Mucosa of descending colon (tissue), 3 donors: ENCODE measurements at places on chromosomes 11 and 22. TPM values are rescaled to one million over a fixed set of nuclear protein-coding genes. Genes with fewer than 3 reads are reported as not detected.

DNA sequence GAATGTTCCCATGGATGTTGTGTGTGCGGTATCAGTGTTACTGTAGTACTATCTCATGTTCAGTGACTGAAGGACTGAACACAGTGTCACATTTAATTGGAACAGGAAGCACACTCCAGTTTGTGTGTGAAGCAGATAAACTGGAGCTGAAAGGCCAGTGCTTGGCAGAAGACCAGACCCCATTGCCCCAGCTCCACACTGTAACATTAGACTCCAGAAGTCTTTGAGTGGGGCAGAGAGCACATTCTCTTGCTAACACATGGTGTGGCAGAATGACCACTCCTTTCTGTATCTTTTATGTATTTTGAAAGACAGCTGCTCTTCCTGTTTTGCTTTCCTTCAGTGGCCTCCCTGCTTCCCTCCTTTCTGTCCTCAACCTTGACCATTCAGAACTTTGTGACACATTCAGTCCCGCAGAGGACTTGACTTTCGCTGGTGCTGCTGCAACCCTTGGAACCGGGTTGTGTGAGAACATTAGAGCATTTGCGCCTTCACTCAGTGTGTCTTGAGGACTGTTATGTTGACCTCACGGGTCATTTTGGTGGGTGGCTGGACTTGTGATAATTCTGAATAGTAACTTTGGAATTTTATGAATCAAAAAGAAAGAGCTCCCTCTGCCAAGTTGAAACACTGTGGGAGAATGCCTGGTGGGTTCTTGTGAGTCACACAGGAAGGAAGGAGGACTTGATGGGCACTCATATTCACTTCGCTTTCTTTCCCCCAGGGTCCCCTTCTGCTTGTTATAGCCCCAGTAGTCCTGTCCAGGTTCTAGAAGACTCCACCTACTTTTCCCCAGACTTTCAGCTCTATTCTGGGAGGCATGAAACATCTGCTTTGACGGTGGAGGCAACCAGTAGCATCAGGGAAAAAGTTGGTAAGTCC lies 26.4 kb downstream of the AMOTL1 start:
- DNase-seq = no peak

- peak; percentile 81 for DNase-seq
These were observed 81.0 kb downstream of the PRR5L start for GRCh38 chr11:36376888-36377758.

DNA sequence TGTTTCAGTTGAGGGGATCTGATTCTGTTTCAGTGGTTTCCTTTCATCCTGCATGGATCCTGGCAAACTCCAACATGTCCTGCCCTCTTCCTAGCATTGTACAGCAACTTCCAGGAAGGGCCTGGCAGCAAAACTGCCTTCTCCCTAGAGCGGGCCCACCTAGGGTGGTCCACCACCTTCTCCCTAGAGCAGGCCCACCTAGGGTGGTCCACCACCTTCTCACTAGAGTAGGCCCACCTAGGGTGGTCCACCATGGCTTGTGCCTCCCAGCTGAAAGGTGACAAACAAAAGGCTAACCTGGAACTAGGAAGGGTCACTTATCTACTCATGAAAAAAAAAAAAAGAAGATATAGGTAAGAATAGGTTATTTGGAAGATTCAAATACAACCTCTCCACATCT lies 92.2 kb downstream of the NTM start:
- DNase-seq = no peak

The SERPINH1 gene
- 87.0 TPM for total RNA-seq

- no peak for DNase-seq
These were observed 100.0 kb upstream of the ARHGAP20 start for GRCh38 chr11:110812086-110812733.

- peak; percentile 33 for DNase-seq
These were observed 203.5 kb upstream of the MTNR1B start for GRCh38 chr11:92765965-92766371.

GRCh38 chr11:62446091-62446490 lies 27.3 kb downstream of the SCGB1A1 start:
- peak; percentile 62 for DNase-seq

The KIRREL3 gene
- total RNA-seq = 0.23 TPM

- DNase-seq = no peak
These were observed 16.8 kb downstream of the APOL6 start for GRCh38 chr22:35664955-35665587.

The RFPL3 gene
- not detected for total RNA-seq

The SLC22A6 gene
- total RNA-seq = not detected

GRCh38 chr22:30878516-30879414 lies 89.8 kb downstream of the MORC2 start:
- no peak for DNase-seq

DNA sequence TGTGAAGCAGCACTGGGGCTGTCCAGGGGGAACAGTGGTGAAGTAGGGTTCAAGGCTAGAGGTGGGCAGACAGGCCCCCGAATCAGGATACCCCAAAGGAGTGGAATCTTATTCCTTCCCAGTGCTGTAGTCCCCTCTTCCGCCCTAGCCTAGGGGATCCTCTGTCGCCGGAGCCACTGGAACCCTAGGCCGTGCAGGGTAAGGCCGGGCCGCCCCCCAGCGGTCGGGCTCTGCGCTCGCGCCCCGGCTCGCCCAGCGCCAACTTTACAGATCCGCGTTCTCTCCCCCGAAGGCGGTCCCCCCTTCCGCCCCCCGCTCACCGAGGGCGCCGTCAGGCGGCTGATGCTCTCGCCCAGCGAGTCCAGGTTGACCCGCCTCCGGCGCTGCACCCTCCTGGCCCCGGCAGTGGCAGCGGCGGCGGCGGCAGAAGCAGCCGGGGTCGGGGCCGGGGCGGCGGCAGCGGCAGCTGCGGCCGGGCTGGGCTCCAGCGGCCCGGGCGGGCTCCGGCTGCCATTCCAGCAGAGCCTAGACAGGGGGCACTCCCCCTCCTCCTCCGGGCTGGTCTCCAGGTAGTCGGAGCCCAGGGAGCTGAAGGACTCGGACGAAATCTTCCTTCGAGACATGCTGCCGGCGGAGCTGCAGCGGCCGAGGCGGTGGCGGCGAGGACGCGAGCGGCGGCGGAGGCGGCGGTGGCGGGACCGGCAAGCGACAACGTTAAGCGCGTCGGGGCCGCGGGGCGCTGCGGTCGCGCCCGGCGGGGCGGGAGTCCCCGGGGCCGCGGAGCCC lies 650 bp downstream of the GUCY1A2 start:
- peak; percentile 45 for DNase-seq

- no peak for DNase-seq
These were observed 345.0 kb downstream of the TBC1D22A start for GRCh38 chr22:47107431-47107830.

The GAL3ST3 gene
- not detected for total RNA-seq

DNA sequence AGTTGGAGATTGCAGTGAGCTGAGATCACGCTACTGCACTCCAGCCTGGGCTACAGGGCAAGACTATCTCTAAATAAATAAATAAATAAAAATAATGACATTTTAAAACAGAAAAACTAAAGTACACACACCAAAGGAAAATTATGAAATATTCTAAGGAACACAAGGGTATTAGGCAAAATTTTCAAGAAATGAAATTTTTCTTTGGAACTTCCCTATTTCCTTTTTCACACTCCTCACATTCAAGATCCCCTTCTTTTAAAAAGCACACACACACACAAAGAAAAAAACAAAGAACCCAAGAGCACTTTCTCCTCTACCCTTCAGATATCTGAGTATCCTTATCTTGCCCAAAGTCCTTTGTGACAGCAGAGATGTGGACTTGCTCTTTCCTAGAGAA lies 92.8 kb downstream of the CCDC73 start:
- no peak for DNase-seq

GRCh38 chr11:64499261-64500004 lies 91.6 kb upstream of the SLC22A12 start:
- no peak for DNase-seq

GRCh38 chr22:33049119-33049729 lies 9.0 kb downstream of the SYN3 start:
- peak; percentile 55 for DNase-seq

DNA sequence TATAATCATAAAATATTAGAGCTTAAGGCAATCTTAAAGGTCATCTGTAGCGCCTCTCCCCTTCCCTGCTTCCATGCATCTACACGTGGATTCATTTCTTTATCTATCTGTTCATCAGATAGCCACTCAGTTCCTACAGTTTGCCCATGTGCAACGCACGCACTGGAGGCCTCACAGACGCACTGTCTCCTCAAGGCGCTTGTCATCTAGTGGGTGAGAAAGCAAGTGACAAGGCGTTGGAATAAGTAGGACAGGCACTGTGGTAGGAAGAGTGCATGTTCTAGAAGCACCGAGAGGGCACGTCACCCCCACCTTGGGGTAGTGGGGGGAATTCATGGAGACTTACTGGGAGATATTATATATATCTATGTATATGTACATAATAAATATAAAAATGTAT lies 20.8 kb upstream of the JAM3 start:
- DNase-seq = no peak

The ABCC8 gene
- total RNA-seq = 2.2 TPM

The CARD16 gene
- 43.6 TPM for total RNA-seq

GRCh38 chr22:47850644-47851151 lies 1088.2 kb downstream of the TBC1D22A start:
- no peak for DNase-seq

GRCh38 chr11:1822648-1823375 lies 12.0 kb upstream of the SYT8 start:
- DNase-seq = no peak

DNA sequence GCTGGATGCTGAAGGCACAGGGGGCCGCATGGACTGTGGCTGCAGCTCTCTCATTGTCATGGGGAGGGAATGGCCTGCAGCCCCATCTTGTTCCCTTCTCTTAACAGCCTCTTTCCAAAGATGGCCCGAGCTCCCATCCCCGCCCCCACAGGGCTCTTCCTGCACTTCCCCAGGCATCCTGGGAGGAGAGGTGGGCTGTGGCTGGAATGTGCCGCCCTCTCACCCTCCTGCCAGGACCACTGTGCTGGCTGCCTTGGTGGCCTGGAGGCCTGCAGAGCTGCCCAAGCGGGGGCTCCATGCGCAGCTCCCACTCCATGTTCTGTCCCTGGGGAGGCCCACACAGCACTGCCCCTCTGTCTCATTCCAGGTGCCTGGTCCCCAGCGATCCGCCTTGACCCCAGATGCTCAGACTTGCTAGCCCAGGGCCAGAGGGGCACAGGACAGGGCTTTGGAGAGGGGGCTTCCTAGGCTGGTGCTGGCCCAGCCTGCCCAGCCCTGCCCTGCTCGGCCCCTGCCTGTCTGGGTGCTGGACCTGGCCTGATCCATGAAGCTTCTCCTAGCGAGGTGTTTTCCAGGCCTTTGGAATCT lies 56.6 kb downstream of the RTN4R start:
- no peak for DNase-seq

DNA sequence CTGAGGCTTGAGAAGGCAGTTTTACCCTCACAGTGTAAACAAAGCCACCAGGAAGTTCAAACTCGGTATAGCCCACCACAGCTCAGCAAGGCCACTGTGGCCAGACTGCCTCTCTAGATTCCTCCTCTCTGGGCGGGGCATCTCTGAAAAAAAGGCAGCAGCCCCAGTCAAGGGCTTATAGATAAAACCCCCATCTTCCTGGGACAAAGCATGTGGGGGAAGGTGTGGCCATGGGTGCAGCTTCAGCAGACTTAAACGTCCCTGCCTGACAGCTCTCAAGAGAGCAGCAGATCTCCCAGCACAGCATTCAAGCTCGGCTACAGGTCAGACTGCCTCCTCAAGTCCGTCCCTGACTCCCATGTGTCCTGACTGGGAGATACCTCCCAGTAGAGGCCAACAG lies 69.7 kb downstream of the TTC28 start:
- no peak for DNase-seq

GRCh38 chr11:2263071-2263565 lies 7.3 kb downstream of the ASCL2 start:
- no peak for DNase-seq

DNA sequence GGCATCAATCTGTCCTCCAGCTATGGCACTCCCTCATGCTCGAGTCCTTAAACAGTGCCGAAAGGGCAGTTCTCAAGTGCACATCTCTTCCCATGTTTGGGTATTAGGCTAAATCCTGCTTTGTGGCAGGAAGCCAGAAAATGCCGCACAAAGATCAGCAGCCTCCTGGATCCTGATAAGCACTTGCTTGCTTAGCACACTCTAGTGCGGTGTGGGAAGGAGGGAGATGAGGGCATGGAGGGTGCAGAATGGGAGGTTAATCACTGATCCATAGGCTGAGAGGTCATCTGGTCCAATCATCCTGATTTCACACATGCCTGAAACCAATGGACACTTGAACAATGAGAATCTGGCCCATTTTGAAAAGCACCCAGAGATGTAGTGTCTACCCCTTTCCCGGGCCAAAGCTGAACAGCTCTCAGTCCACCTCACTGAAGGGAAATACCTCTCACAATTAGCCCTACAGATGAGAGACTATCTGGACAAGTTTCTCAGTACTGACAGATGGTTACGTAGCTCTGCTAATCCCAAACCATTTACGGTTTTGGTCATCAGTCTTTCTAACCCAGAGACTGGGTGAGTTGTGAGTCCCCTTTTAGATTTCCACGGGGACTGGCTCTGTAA lies 29.8 kb upstream of the CHRM4 start:
- no peak for DNase-seq
